Prostate gland (tissue), 2 donors: ENCODE measurements at places on chromosomes 13 and 19. TPM values are rescaled to one million over a fixed set of nuclear protein-coding genes. Genes with fewer than 3 reads are reported as not detected.

PRODH2 gene
- not detected for total RNA-seq

CACNG7 gene
- not detected for total RNA-seq

SYMPK gene
- 104 TPM for total RNA-seq

CLEC4G gene
- total RNA-seq = 0.57 TPM

DOCK6 gene
- total RNA-seq = 38.7 TPM

ZNF99 gene
- total RNA-seq = not detected

DNA sequence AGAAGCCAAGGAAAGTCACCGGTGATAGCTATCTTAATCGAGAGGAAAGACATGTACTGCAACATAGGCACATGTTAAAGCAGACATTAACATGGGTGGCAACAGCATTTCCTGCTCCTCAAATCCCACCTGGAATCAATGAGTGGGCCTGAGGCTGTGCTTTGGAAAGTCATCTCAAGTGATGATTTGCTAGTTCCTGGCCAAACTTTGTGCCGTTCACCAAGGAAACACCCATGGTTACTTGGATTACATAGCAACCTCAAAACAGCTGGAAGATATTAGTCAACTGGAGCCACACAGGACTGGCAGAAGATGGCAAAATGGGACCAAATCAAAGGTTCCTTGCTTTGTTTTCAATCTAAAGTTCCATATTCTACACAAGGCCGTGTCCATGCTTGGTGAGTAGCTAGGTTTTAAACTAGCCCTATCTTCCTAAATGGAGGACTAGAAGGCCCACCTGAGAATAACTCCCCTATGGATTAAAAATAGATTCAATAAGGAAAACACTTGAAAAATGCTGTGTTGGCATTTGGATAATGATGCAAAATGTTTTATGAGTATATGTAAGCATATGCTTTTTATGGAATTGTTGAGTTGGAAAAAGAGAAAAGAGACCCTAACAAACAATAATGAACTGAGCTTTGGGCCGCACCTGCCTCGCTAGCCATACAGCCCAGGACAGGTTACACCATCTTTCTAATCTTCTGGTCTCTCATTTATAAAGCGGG is 144.5 kb downstream of the RGCC start:
- H3K27me3 ChIP-seq = no peaks in the 10 kb centered on the region
- H3K4me3 ChIP-seq = no peak overlapping the region
- no peak for DNase-seq
- no peaks in the 10 kb centered on the region for H3K4me1 ChIP-seq

DNA sequence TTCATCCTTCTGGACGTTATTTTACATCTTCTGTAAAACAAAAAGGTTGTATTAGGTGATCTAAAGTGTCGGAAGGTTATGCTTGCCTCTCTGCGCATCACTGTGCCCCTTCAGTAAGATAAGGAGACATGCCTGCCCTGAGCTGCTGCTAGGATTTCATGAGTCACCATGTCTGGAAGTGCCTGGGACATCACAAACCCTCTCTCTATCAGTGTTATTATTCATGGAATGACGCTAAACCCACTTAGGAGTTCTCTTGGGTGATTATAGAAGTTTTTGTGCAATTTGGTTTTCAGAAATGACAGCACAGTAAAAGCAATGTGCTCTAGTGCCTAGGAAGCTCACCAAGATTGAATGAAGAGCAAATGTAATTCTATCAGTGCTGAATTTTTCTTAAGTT is 617.7 kb downstream of the DCT start:
- H3K4me3 ChIP-seq = no peak overlapping the region
- no peaks in the 10 kb centered on the region for H3K27me3 ChIP-seq
- DNase-seq = no peak
- H3K4me1 ChIP-seq = no peaks in the 10 kb centered on the region
- no peak overlapping the region for H3K27ac ChIP-seq

ZNF560 gene
- total RNA-seq = 5.9 TPM

DNA sequence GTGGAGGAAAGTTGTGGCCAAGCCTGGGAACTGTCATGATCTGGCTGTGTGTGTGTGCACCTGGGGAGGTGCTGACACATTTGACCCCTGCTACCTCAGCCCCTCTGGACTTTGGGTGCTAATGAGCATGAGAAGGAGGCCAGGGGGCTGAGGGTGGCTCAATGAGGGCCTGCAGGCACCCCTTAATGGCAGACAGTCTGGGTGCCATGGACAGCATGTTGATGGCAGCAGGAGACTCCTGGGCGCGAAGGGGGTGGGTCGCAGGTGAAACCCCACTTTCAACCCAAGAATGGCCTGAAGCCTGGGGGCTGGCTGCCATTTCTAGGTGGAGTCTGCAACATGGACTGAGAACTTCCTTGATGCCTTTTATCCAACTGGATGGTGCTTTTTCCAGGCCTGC is 216.4 kb upstream of the TRPC4 start:
- no peak overlapping the region for H3K27ac ChIP-seq
- DNase-seq = no peak
- no peaks in the 10 kb centered on the region for H3K4me1 ChIP-seq
- H3K4me3 ChIP-seq = no peak overlapping the region
- no peaks in the 10 kb centered on the region for H3K27me3 ChIP-seq

GRCh38 chr19:27962264-27962663 is 1250.7 kb downstream of the UQCRFS1 start:
- H3K27ac ChIP-seq = no peak overlapping the region
- H3K27me3 ChIP-seq = no peaks in the 10 kb centered on the region
- H3K36me3 ChIP-seq = no peaks in the 10 kb centered on the region
- DNase-seq = no peak
- no peaks in the 10 kb centered on the region for H3K4me1 ChIP-seq
- no peak overlapping the region for H3K4me3 ChIP-seq

- H3K4me3 ChIP-seq = no peak overlapping the region
- DNase-seq = no peak
- no peak overlapping the region for H3K27ac ChIP-seq
- H3K36me3 ChIP-seq = no peaks in the 10 kb centered on the region
- H3K27me3 ChIP-seq = no peaks in the 10 kb centered on the region
- H3K4me1 ChIP-seq = no peaks in the 10 kb centered on the region
These were observed 72.7 kb downstream of the DNAJC15 start for GRCh38 chr13:43095771-43096719.

GRCh38 chr19:55301459-55302317 is 17.9 kb downstream of the BRSK1 start:
- H3K27ac ChIP-seq = no peak overlapping the region
- no peaks in the 10 kb centered on the region for H3K27me3 ChIP-seq
- no peaks in the 10 kb centered on the region for H3K36me3 ChIP-seq
- DNase-seq = peak; percentile 78
- H3K4me3 ChIP-seq = peak overlapping the region; percentile 25

GRCh38 chr19:10155839-10156238 is 36.1 kb upstream of the EIF3G start:
- peaks cover 15% of the 10 kb centered on the region for H3K36me3 ChIP-seq
- no peak overlapping the region for H3K4me3 ChIP-seq
- no peaks in the 10 kb centered on the region for H3K27me3 ChIP-seq
- H3K27ac ChIP-seq = no peak overlapping the region

SLC25A41 gene
- total RNA-seq = 0.57 TPM

ZNF382 gene
- 10.9 TPM for total RNA-seq

DNA sequence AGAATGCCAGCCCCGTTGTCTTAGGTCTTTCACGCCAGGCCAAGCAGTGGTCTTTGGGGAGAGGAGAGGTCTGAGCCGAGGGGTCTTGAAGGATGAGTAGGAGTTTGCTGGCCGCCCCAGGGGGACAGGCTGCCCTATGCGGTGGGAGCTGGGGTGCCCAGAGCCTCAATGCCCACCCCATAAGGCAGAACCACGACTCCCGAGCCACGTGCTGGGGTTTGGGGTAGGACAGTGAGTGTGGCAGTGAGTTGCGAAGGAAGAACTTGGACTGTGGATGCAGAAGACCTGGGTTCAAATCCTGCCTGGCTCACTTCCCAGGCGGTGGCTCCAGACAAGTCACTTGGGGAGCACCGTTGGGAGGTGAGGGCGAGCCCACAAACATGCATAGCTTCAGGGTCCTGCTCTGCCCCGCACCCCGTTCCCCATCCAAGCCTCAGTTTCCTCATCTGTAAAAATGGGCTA is 5.5 kb downstream of the RAB11B start:
- H3K4me3 ChIP-seq = no peak overlapping the region
- peak overlapping the region; percentile 19 for H3K27ac ChIP-seq
- peaks cover 5% of the 10 kb centered on the region for H3K36me3 ChIP-seq
- no peak for DNase-seq
- no peaks in the 10 kb centered on the region for H3K27me3 ChIP-seq
- H3K4me1 ChIP-seq = peaks cover 15% of the 10 kb centered on the region

GRCh38 chr13:46659413-46660065 is 106.6 kb downstream of the LRCH1 start:
- H3K27ac ChIP-seq = no peak overlapping the region
- peaks cover 17% of the 10 kb centered on the region for H3K4me1 ChIP-seq
- H3K4me3 ChIP-seq = no peak overlapping the region
- no peaks in the 10 kb centered on the region for H3K27me3 ChIP-seq
- H3K36me3 ChIP-seq = no peaks in the 10 kb centered on the region
- DNase-seq = peak; percentile 34

APOC4 gene
- not detected for total RNA-seq

- H3K4me1 ChIP-seq = no peaks in the 10 kb centered on the region
- no peaks in the 10 kb centered on the region for H3K36me3 ChIP-seq
- no peak for DNase-seq
- no peak overlapping the region for H3K4me3 ChIP-seq
These were observed 25.1 kb downstream of the RBM26 start for GRCh38 chr13:79380997-79381396.

GRCh38 chr13:28338742-28339141 is 156.2 kb downstream of the FLT1 start:
- H3K27me3 ChIP-seq = no peaks in the 10 kb centered on the region
- no peak overlapping the region for H3K27ac ChIP-seq
- H3K4me3 ChIP-seq = no peak overlapping the region
- H3K4me1 ChIP-seq = no peaks in the 10 kb centered on the region
- no peaks in the 10 kb centered on the region for H3K36me3 ChIP-seq
